ENCODE measurements at places on chromosomes 5 and 9.

DNA sequence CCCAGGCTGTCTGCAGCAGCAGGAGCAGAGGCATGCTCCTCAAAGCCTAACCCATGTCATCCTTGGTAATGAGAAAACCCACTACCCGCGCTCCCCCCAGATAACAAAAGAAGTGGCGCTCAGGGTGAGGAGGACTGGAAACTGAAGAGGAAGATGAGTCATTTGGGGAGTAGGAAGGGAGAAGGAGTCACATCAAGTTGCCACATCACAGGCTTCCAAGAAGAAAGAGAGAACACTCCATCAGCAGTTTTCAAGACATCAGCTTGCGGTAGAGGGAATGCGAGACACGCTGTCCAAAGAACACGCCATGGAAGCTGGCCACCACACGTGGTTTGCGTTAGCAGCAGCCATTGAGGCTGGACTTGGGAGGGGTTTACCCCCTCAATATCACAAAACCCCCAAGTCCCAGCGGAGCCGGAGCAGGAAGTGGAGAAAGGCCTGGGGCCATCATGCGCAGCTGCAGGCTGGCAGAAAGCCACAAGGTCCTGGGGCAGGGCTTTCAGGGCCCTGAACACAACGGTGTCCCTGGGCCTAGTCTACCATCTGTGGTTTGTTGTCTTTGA, 41.5 kb downstream of the SH3PXD2B start:
- H3K27me3 ChIP-seq, result peaks cover 8% of the 10 kb centered on the region
- H3K4me3 ChIP-seq, result no peak overlapping the region
- no peak for DNase-seq
- H3K4me1 ChIP-seq, result no peaks in the 10 kb centered on the region
- H3K27ac ChIP-seq, result no peak overlapping the region
- no peaks in the 10 kb centered on the region for H3K36me3 ChIP-seq

DNA sequence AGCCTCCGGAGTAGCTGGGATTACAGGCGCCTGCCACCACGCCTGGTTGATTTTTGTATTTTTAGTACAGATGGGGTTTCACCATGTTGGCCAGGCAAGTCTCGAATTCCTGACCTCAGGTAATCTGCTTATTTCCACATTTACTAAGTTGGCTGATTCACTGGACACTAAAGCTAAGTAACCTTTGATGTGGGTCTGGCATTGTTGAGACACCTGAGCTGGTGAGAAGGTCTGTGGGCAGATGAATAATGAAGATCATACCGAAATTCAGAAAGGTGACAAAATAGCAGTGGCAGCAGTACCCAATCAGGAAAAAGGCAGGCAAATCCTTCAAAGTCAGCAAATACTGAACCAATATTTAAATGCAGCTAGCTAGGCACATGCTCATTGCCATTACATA, 210.6 kb upstream of the ZNF608 start:
- H3K36me3 ChIP-seq, result no peaks in the 10 kb centered on the region
- H3K4me1 ChIP-seq, result peaks cover 26% of the 10 kb centered on the region
- no peaks in the 10 kb centered on the region for H3K27me3 ChIP-seq
- no peak overlapping the region for H3K27ac ChIP-seq
- DNase-seq, result no peak

- H3K27me3 ChIP-seq, result no peaks in the 10 kb centered on the region
- DNase-seq, result no peak
- H3K27ac ChIP-seq, result no peak overlapping the region
Measured at GRCh38 chr5:158245513-158245912, 386.6 kb upstream of the CLINT1 start.

DNA sequence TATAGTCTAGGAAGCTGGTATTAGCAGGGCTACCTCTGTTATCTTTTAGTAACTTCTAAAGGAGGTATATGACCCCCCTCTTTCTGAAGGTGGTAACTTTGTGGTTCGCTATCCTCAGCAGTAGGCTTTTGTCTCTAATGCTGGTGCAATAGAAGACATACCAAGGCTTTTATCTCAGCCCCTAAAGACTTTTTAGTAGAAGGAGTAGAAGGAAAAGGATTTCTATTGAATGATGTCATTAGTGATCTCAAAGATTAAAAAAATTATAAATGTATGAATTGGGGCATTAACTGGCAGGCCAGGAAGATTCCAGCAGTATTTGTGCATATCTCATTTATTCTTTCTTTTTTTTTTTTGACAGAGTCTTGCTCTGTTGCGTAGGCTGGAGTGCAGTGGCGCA, 78.2 kb downstream of the RAI14 start:
- H3K27me3 ChIP-seq, result no peaks in the 10 kb centered on the region
- no peaks in the 10 kb centered on the region for H3K36me3 ChIP-seq
- DNase-seq, result no peak
- no peak overlapping the region for H3K4me3 ChIP-seq
- H3K27ac ChIP-seq, result no peak overlapping the region

DNA sequence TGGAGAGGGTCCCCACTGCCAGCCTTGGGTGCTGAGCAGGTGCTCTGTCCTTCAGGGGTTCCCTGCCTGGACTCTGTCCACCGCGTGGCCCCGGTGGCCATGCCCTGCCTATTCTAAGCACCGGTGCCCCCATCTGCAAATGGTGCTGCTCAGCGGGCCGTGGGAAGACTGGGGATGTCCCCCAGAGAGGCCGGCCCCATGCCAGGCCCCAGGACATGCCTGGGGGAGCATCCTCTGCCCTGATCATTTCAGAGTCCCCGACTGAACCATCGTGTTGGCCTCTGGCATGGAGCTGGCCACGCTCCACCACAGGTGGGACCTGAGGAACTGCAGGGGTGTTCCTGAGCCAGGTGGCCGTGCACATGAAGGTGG, 64.7 kb downstream of the RXRA start:
- peak overlapping the region; percentile 98 for H3K27ac ChIP-seq
- H3K27me3 ChIP-seq, result no peaks in the 10 kb centered on the region
- peak; percentile 70 for DNase-seq
- H3K36me3 ChIP-seq, result no peaks in the 10 kb centered on the region
- peaks cover 58% of the 10 kb centered on the region for H3K4me1 ChIP-seq

DNA sequence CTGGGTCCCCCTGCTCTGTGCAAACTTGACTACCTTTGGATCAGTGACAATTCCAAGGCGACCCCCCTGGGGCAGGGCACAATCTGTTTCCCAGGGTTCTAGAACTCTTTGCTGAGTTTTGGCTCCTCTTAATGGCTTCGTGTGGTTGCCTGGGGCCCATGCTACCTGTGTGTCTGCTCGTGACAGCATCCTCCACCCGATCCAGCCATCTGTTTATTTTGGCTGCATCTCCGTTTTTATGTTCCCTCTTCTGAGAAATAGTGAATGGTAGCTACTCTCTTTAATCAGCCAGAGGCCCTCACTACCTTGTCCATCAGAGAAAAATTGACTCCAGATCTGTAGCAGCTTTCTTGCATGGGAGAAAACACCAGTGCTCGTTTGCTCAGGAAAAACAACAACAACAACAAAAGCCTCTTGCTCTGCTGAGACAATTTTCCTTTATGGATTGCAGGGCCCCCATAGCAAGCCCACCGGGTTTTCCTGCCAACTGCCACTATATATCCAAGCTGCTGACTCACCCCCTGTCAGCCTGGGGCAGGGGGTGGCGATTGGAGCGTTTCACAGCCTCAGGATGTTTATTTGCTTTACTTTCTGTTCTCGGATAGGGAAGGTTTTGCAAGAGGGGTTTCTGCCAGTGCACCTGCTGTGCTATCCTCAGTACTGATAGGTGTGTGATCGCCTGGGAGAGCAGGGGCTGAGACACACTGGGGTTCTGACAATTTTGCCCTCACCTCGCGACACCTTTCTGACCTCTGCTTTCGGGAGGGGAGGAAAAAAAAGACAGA, 607.8 kb downstream of the BNC2 start:
- DNase-seq, result no peak
- H3K36me3 ChIP-seq, result no peaks in the 10 kb centered on the region
- H3K4me3 ChIP-seq, result no peak overlapping the region

GRCh38 chr5:83817591-83817990, 96.9 kb upstream of the HAPLN1 start:
- H3K36me3 ChIP-seq, result no peaks in the 10 kb centered on the region
- H3K27me3 ChIP-seq, result no peaks in the 10 kb centered on the region
- H3K4me1 ChIP-seq, result no peaks in the 10 kb centered on the region
- no peak for DNase-seq

GRCh38 chr5:173123416-173123815, 20.9 kb upstream of the BNIP1 start:
- no peak for DNase-seq
- no peak overlapping the region for H3K4me3 ChIP-seq
- peaks cover 37% of the 10 kb centered on the region for H3K36me3 ChIP-seq
- no peaks in the 10 kb centered on the region for H3K27me3 ChIP-seq
- H3K4me1 ChIP-seq, result no peaks in the 10 kb centered on the region

DNA sequence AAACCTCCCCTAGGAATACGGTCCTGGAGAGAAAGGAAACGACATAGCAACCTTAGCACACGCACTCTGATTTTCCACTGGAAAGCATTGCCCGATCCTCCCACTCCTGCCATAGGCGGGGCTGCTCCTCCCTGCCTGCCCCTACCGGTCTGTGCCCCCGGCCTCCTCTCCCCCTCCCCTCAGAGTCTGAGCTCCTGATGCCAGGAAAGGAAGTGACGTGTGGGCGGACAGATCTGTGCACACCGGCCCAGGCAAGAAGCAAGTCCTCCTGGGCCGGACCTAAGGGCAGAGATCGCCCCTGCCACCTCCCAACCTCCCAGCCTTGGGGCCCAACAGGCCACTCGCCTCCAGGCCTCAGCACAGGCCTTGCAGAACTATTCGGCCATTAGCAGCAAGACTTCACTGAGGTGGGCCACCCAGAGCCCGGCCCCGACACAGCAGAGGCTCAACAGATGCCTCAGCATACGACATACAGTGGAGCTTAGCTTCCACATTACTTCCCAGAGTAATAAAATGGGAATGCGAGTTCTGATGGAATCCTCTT, 7.2 kb downstream of the NINJ1 start:
- H3K4me3 ChIP-seq, result no peak overlapping the region
- H3K27ac ChIP-seq, result peak overlapping the region; percentile 73
- DNase-seq, result no peak
- H3K4me1 ChIP-seq, result peaks cover 19% of the 10 kb centered on the region
- H3K27me3 ChIP-seq, result no peaks in the 10 kb centered on the region

GRCh38 chr5:120808606-120809005, 344.5 kb downstream of the PRR16 start:
- H3K27ac ChIP-seq, result no peak overlapping the region
- H3K4me1 ChIP-seq, result no peaks in the 10 kb centered on the region
- H3K4me3 ChIP-seq, result no peak overlapping the region
- H3K36me3 ChIP-seq, result no peaks in the 10 kb centered on the region
